ENCODE measurements at places on chromosomes 16 and 17.

- no peak for DNase-seq
Measured at GRCh38 chr16:11681976-11682654, 13.9 kb downstream of the SNN start.

DNA sequence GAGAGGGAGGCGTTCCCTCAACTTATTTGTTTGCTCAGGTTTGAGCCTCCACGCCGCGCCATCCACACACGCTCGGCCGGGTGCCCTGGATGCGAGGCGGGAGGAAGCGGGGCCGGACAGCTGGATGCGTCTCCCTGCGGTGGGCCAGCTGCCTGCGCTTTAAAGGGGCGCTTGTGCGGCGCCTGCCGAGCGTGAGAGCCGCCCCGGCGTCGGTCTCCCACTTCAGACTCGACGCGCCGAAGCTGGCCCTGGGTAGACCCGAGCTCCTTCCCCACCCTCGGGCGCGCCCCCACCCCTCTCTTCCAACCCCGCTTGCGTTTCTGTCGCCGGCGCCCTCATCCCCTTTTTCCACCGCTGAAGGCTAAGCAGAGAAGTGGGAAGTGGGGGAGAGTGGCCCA, 527 bp upstream of the CHAD start:
- no peak for DNase-seq

- DNase-seq = no peak
Measured at GRCh38 chr17:79630126-79630525, 19.3 kb upstream of the RBFOX3 start.

GRCh38 chr17:34726536-34727384, 147.4 kb downstream of the TMEM132E start:
- no peak for DNase-seq

DNA sequence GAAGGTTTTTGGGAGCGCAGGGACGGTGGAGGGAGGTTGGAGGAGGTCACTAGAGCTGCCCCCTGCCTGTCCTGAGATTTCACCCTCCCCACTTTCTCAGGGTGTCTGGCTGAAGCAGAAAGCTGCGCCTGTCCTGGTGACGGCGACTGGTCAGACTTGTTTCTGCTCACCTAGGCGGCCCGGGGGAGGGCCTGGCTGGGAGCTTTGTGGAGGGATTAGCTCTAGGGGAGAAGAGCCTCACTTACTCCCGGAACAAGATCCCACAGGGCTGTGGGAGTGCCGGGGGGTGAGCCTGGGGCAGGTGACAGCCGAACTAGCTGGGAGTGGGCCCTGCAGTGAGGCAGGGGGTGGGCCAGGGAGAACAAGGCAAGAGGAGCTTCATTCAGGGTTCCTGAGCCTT, 11.5 kb downstream of the NHERF1 start:
- no peak for DNase-seq

DNA sequence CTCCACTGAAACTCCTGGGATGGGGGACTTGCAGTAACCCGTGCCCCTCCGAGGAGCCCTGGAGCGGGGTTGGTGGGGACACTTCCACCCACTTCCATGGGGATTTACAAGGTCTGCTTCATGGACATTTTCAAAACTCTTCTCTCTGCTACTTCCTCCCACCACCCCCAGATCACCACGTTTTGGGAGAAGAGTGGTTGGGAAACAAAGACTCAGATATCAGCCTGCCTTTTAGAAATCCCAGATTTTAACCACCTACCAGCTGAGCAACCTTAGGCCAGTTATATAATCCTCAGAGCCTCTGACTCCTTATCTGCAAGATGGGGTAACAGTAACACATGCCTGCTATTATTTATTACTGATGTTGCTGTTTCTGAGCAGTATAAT, 184.8 kb downstream of the CCDC182 start:
- DNase-seq = no peak

DNA sequence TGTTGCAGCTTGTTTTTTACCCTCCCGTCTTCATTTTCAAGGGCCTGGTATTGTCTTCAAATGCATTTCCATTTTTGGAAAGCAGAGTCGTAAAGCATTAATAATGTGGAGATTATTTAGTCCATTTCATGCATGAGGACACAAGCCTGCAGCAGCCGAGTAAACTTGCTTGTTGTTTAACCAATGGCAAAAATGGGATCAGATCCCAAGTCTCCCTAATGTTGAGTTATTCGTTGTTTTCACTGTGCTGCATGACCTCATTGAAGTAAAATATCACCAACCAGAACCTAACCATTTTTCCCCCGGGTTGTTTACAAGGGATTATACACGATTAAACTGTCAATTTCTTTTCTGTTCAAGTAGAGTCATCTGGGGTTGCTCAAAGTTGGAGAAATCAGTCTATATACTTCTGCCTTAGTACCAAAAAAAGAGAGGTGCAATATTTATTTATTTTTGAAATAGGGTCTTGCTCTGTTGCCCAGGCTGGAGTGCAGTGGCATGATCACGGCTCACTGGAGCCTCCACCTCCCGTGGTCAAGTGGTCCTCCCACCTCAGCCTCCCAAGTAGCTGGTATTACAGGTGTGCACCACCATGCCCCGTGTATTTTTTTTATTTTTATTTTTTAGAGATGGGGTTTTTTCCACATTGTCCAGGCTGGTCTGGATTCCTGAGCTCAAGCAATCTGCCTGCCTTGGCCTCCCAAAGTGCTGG, 12.4 kb downstream of the AMZ2 start:
- no peak for DNase-seq

All from stimulated activated CD8-positive, alpha-beta memory T cell treated with anti-CD3 and anti-CD28 coated beads, Interleukin-4, amount 100 ng/mL, for 1 hour (primary cell).